ENCODE measurements at places on chromosomes 5 and 9. TPM values are rescaled to one million over a fixed set of nuclear protein-coding genes. Genes with fewer than 3 reads are reported as not detected.

PRRX2 gene
- 0.40 TPM for total RNA-seq

NR2F1-AS1 gene
- total RNA-seq, result 86.9 TPM

SLC27A6 gene
- 2.2 TPM for total RNA-seq

CTNNAL1 gene
- 12.1 TPM for total RNA-seq

QRFP gene
- not detected for total RNA-seq
